ENCODE measurements at places on chromosomes 7 and 10.

DNA sequence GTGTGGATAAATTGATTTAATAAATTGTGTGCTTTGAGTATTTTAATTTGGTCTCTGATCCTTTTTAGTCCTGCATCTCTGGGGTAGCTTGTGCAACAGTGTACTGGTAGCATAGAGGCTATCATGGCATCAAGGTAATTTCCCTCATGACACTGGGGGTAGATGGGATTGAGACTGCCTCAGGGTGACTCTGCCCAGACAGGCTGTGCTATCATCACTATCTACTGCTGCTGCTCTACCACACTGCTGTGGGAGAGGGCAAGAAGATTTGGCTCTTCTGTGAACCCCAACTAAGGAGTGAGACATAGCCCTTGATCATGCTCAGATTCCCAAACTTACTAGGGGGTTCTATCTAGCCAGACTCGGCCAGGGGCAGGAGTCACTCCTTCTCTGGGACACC, 43.6 kb upstream of the JAZF1 start:
- DNase-seq, result no peak

DNA sequence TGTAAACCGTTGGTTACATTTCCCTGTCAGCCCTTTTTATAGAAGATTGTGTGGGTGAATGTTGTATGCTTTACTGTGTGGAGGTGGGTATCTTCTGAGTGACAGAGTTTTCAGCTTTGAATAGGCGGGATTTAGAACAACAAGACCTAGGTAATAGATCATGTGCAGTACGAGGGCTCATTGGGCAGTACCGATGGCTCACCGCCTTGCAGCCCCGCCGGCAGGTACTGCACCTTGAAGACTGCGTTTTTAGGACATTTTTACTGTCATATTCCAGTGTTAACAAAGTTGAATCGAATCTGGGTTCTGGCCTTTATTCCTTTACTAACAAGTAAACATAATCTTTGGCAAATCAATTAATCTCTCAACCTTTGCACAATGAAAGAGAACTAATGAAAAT, 55.9 kb upstream of the NCF1 start:
- no peak for DNase-seq

DNA sequence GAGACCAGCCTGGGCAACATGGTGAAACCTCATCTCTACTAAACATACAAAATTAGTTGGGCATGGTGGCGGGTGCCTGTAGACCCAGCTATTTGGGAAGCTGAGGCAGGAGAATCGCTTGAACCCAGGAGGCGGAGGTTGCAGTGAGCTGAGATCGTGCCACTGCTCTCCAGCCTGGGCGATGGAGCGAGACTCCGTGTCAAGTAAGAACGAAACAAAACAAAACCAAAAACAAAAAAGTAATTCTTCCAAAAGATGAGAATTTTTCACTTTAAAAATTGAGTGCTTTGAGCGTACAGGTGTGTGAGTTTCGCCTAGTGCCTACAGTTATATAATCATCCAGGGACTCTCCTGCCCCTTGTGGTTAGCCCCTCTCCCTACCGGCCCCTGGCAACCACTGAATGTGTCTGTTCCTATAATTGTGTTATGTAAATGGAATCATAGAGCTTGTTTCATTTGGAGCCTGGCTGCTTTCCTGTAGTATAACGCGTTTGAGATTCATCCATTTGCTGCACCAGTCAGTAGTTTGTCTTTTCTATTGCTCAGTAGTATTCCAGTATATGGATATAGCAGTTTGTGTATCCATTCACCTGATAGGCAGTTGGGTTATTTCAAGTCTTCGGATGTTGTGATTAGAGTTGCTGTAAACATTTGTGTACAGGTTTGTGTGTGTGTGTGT, 80.0 kb downstream of the RBM33 start:
- peak; percentile 33 for DNase-seq

DNA sequence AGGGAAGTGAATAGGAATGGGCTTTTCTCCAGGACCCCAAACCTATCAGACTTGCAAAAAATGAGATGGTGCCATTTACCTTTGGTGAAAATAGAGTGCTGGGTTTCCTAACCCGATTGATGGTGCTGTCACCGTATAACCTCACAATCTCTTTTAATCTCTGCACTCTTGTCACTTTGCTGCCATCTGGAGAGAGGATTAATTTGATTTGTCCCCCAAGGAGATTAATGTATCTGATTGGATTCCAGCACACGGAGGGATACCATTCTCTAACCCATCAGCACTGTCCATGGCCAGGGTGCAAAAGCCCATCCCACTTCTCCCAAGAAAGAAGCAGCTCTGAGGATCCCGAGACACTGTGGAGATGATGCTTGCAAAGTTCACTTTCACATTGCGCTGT, 86.3 kb upstream of the NFE2L3 start:
- peak; percentile 98 for DNase-seq

DNA sequence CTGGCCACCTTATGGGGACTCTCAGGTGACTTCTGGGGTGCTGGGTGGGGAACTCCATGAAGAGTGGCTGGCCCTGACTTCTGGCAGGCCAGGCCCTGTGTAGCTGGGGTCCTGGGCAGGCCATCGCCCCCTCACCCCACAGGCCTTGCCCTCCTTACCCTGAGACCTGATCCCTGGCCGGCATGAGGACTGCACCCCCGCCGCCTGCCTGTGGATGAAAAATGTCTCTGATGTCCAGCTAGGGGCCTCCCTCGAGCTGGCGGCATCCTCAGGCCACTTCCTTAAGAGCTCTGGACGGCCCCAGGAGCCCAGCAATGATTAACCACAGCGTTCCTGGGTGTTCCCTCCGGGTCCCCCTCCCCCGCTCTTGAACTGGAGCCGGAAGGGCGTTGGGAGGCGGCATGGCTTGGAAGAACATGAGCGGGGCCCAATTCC, 31.8 kb upstream of the SHH start:
- DNase-seq, result no peak

DNA sequence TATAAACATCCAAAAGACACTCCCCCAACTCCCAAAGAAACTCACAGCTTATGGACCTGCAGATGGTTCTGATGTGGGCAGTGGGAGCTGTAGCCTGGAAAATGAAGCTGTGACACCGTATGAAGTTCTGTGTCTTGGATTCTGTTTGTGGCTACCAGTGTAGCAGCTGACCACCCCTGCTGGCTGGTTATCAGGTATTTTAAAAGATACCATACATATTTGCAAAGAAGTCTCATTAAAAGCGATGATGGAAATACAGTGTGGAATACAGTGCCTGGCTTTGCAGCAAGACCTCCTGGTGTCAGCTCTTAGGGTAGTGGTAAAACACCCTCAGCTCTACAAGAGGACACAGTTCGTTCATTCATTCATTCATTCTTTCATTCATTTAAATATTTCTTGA, 194.3 kb upstream of the PRKCQ start:
- DNase-seq, result no peak

- no peak for DNase-seq
Measured at GRCh38 chr10:49597426-49598163, 12.5 kb upstream of the SLC18A3 start.
